ENCODE measurements at places on chromosomes 13 and 19. TPM values are rescaled to one million over a fixed set of nuclear protein-coding genes. Genes with fewer than 3 reads are reported as not detected.

DNA sequence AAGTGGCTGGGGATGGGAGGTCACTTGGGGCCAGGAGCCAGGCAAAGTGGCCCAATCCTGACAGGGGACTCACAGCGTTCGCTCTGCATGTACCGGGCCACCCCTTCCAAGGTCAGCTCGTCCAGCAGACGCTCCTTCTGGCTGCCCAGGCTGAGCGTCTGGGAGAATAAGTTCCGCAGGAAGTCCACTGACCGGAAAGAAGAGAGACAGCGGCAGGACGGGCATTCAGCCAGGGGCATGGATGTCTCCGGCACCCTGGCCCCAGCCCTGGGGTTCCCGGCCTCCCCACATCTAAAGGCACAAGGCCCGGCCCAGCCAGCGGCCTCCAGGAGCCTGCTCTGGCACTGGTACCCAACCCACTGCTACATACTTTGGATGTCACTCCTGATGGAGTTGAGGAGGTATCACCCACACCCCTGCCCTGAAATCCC is 6.1 kb downstream of the SIRT2 start:
- DNase-seq, result no peak

- DNase-seq, result no peak
Measured at GRCh38 chr19:50384685-50385535, 763 bp downstream of the POLD1 start.

DNA sequence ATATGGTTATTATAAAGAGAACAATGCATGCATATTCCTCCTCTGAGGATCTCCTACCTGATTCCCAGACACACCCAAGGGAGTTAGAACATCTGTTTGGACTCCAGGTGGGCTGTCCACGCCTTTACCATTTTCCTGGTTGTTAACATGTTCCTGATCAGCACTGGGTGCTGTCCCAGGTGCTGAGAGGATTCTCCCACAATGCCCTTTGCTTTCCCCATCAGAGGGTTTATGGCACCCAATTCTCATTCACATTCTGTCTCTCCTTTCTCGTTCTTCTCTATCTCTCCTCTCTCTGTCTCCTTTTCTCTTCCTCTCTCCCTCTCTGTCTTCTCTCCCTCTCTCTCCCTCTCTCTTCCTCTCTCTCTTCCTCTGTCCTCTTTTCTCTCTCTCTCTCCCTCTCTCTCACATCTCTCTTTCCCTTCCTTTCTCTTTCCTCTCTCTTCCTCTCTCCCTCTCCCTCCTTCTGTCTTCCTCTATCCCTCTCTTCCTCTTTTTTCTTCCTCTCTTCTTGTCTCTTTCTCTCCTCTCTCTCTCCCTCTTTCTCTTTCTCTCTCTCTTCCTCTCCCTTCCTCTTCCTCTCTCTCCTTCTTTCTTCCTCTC is 3.3 kb upstream of the RDH13 start:
- DNase-seq, result no peak

GRCh38 chr13:20171364-20171763 is 10.5 kb upstream of the GJA3 start:
- DNase-seq, result no peak

- DNase-seq, result no peak
Measured at GRCh38 chr19:5967994-5968430, 9.9 kb downstream of the RANBP3 start.

- no peak for DNase-seq
Measured at GRCh38 chr13:35594096-35594495, 117.6 kb upstream of the MAB21L1 start.

- DNase-seq, result no peak
Measured at GRCh38 chr13:32650705-32651311, 64.6 kb downstream of the PDS5B start.

DNA sequence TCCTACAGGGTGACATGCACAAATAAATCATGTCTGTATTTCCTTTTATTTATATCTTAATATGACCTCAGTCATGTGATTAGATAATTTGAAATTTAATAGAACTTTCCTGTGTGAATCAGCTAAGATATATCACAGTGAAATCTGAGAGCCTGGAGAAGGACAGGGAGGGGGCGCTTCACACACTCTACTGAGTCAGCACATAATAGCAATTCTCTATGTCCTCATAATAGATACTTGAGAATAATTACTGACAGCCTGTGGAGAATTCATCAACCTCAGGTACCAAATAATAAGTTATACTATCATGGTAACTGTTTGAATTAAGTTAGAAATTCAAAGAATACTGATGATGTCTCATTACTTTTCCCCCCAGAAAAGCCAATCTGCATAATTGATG is 98.0 kb upstream of the SLC10A2 start:
- no peak for DNase-seq

HNRNPA1L2 gene
- 11.6 TPM for total RNA-seq

RFXANK gene
- total RNA-seq, result 103 TPM

SOX1 gene
- total RNA-seq, result 0.17 TPM

Data from type B pancreatic cell (in vitro differentiated cells).